NCI-H460 (cell line): ENCODE measurements at places on chromosomes 12 and 14. TPM values are rescaled to one million over a fixed set of nuclear protein-coding genes. Genes with fewer than 3 reads are reported as not detected.

Gene KRT6A
- not detected in 2 replicates for total RNA-seq

Gene GRIN2B
- not detected in 2 replicates for total RNA-seq

Gene DNAJC22
- total RNA-seq = 1.7 and 2.2 TPM in 2 replicates

Gene DHRS4L2
- 19.4 and 21.7 TPM in 2 replicates for total RNA-seq

Gene MYF5
- not detected in 2 replicates for total RNA-seq

Gene GLT8D2
- 0.26 and 0.59 TPM in 2 replicates for total RNA-seq

Gene FZD10
- not detected in 2 replicates for total RNA-seq

Gene PZP
- total RNA-seq = not detected in 2 replicates

Gene KHNYN
- 51.1 and 58.3 TPM in 2 replicates for total RNA-seq

Gene PARP11
- total RNA-seq = 4.1 and 6.4 TPM in 2 replicates

Gene VWF
- 0.02 and 0.06 TPM in 2 replicates for total RNA-seq

Gene NPAS3
- total RNA-seq = 0.62 TPM in 1 of 2 replicates, not detected in the other

Gene TMEM119
- not detected in 2 replicates for total RNA-seq

Gene GPR68
- total RNA-seq = not detected in 2 replicates

Gene PSMA3
- 202 and 260 TPM in 2 replicates for total RNA-seq

Gene CATSPERB
- total RNA-seq = 0.06 and 0.20 TPM in 2 replicates

Gene ACVR1B
- total RNA-seq = 7.4 and 7.7 TPM in 2 replicates

Gene GLIPR1L1
- not detected in 2 replicates for total RNA-seq

Gene TMEM179
- 3.7 and 3.8 TPM in 2 replicates for total RNA-seq

Gene RNASE7
- not detected in 2 replicates for total RNA-seq

Gene NDUFB1
- 411 and 423 TPM in 2 replicates for total RNA-seq

Gene LRRC10
- total RNA-seq = not detected in 2 replicates

Gene APOF
- not detected in 2 replicates for total RNA-seq

Gene CLEC6A
- total RNA-seq = not detected in 2 replicates

Gene BTBD6
- 15.3 and 16.2 TPM in 2 replicates for total RNA-seq

Gene NXPH4
- total RNA-seq = 9.7 and 10.7 TPM in 2 replicates

Gene DPF3
- not detected in 2 replicates for total RNA-seq

Gene DNAI7
- not detected in 2 replicates for total RNA-seq

Gene ARMH4
- 0.23 and 1.2 TPM in 2 replicates for total RNA-seq

Gene ADGRD1
- total RNA-seq = 206 and 239 TPM in 2 replicates

Gene LRP6
- 19.2 and 21.1 TPM in 2 replicates for total RNA-seq

Gene ACRBP
- total RNA-seq = 0.40 TPM in 1 of 2 replicates, not detected in the other

Gene CLEC4D
- total RNA-seq = not detected in 2 replicates

Gene CLEC4C
- not detected in 2 replicates for total RNA-seq

Gene CNOT2
- 109 and 127 TPM in 2 replicates for total RNA-seq

Gene HHIPL1
- total RNA-seq = 0.84 and 1.0 TPM in 2 replicates

Gene TSPAN8
- 39.5 and 39.6 TPM in 2 replicates for total RNA-seq

Gene DEGS2
- 0.54 TPM in 1 of 2 replicates, not detected in the other for total RNA-seq

Gene ADAM21
- 0.27 TPM in 1 of 2 replicates, not detected in the other for total RNA-seq

Gene COX8C
- total RNA-seq = not detected in 2 replicates

Gene INHBC
- not detected in 2 replicates for total RNA-seq

Gene CLEC9A
- not detected in 2 replicates for total RNA-seq

Gene OR10G2
- total RNA-seq = not detected in 2 replicates

Gene BEST3
- not detected in 2 replicates for total RNA-seq

Gene PRH2
- not detected in 2 replicates for total RNA-seq

Gene SLC6A12
- total RNA-seq = not detected in 2 replicates

Gene PLEKHD1
- total RNA-seq = not detected in 2 replicates

Gene IGF1
- total RNA-seq = not detected in 2 replicates

Gene OR4E2
- not detected in 2 replicates for total RNA-seq

Gene ITPR2
- total RNA-seq = 5.0 and 5.5 TPM in 2 replicates

Gene KLHL33
- total RNA-seq = not detected in 2 replicates

Gene SERPINA1
- 0.07 TPM in 1 of 2 replicates, not detected in the other for total RNA-seq

Gene NDUFA9
- total RNA-seq = 129 and 136 TPM in 2 replicates

Gene KIF26A
- 38.7 and 46.6 TPM in 2 replicates for total RNA-seq

Gene AICDA
- not detected in 2 replicates for total RNA-seq

Gene IL22
- total RNA-seq = not detected in 2 replicates

Gene RTL1
- total RNA-seq = not detected in 2 replicates

Gene FOXM1
- 23.8 and 28.1 TPM in 2 replicates for total RNA-seq
